Effector CD8-positive, alpha-beta T cell (primary cell): ENCODE measurements at places on chromosomes 6 and 20.

- DNase-seq = no peak
Observed at GRCh38 chr20:37331060-37331857, 14.7 kb upstream of the SRC start.

DNA sequence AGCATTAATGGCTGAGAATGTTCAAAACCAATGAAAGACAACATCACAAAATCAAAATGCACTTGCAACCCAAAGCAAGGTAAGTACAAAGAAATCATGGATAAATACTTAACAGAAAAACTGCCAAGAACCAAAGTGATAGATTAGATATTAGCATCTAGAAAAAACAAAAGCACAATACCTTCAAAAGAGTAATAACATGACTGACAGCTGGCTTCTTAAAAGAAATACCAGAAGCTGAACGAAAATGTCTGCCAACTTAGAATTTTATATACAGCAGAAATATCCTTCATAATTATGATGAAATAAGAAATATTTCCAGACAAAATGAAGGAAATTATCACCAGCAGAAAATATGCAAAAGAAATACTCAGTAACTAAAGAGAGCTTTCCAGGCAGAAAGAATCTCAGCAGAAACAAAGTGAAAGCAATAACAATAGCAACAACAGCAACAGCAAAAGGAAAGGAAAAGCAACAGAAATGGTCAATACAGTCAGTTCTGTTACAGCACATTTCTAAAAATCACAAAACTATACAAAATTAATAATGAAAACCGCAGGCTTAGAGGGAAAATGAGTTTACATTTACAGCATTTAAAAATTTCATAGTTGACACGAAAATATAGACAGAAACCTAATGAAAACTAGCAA lies 121.5 kb upstream of the MAN1A1 start:
- no peak for DNase-seq

- DNase-seq = no peak
Observed at GRCh38 chr6:18280084-18280483, 15.8 kb upstream of the DEK start.

DNA sequence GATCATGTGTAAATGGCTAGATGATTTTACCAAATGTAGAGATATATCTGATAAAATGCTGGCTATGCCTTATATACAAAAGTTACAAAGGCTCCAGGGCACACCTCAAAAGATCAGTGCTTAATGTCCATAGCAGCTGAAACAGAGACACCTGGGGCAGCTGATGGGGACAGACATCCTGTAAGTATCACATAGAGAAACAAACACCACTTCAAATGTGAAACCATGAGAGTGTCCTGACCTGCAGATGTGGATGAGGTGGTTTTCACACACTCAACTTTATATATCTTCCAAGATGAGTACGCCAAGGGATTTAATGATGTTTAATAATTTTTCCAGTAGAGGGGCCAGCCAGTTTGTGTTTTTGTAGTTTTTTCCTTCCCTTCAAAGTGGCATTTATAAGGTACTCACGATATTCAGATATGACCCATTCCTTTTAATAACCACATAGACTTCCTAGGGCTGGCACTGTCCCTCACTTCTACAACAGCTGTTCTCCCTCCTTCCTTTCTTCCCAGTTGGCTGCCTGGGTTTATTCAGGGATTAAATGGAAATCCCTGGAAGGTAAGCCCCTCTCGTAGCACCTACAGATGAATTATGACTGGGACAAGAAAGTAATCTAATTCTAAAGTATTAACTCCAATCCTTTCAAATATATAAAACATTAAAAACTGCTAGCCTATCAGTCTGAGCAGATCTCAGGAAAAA lies 50.3 kb upstream of the MCM9 start:
- no peak for DNase-seq

DNA sequence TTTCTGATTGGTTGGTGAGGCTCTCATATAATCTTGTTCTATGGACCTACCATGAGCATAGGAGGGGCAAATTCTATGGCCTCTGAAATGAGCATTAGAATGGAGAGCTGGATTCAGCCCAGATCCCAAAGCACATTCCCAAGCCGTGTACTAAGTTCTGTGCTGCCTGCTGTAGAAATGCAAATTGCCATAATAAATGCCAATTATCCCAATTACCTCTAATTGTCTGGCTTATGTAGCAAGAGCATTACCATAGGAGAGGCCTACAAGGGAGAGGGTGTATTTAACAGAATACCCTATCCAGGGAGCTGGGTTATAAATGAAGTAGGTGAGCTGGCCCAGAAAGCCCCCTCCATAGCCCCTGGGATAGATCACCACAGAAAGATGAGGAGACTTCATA lies 126.8 kb downstream of the LRFN2 start:
- no peak for DNase-seq

DNA sequence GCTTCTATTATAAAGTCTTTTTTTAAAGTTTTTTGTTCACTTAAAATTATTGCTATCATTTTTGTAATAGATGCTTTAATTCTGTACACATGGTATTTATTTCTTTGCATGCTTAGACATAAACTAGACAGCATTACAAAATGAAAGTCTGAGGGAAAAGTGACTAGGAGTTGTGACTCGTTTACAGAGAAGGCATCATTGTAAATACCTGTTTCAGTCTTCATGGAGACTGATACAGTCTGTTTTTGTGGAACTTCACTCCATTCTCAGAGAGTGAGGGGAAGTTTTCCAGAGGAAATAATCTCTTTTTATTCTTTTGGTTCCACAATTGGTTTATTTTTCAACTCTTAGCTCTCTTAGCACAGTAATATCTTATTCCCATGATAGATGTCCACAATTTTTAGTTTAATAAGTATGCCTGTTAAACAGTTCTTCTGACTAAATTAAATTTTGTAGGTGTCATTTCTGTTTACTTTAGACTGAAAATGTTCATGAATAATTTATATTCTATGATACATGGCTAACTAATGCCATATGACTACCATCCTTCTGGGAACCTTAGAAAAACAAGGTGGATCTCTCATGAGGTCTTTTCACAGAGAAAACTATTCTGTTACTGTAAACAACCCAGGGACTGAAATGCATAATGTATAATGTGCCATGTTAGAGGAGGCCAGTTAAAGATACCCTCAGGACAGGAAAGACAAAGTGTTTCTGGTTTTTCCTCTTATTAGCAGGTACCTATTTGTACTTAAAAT lies 69.2 kb downstream of the MYO6 start:
- DNase-seq = no peak

GRCh38 chr20:46062151-46062550 lies 27.6 kb downstream of the NCOA5 start:
- DNase-seq = no peak

- DNase-seq = no peak
Observed at GRCh38 chr6:34374069-34374468, 18.4 kb downstream of the NUDT3 start.

GRCh38 chr6:98941319-98941718 lies 6.4 kb downstream of the FBXL4 start:
- no peak for DNase-seq

GRCh38 chr6:170106906-170107525 lies 183.9 kb downstream of the DLL1 start:
- no peak for DNase-seq
